ENCODE measurements at places on chromosomes 6 and 20. TPM values are rescaled to one million over a fixed set of nuclear protein-coding genes. Genes with fewer than 3 reads are reported as not detected.

DNA sequence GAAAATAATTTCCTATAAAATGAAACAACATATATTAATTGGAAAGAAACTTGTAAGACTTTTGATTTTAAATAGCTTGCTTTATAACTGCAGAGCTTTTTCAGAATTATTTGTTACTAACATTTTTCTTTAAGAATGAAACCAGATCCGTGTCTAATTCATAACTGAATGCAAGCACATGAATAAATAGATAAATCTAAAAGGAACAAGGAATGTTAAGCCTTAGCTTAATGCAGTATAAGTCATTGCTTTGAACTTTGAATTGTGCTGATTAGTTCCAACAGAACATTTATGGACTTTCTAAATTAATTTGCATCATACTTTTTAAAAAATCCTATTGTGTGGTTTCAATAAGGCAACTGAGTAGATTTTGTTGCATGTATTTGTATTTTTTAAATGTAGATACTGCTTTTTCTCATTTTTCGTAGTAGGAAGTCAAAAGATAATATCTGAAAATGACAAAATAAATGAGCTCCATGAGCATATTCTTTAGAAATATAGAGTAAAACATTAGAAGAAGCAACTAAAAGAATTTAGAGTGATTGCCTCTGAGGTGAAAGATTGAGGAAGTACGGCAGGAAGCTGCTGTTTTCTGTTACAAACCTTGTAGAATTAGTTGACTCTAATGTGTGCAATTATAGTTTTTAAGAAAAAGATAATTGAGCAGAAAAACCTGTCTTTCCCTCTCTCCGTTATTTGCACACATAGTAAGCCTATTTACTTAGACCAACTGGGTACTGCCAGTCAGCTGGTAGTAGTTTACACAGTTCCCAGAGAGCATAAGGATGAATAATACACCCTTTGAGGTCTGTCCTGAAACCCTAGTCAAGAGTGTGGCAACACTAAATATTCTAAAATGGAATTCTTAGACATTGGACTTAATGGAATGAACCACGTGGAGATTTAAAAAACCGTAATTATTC, 32.6 kb upstream of the SLC35D3 start:
- DNase-seq, result no peak

Gene ERVFRD-1
- total RNA-seq, result not detected

Gene OPN5
- not detected for total RNA-seq

- peak; percentile 14 for DNase-seq
Measured at GRCh38 chr6:118652051-118652615, 742 bp upstream of the CEP85L start.

DNA sequence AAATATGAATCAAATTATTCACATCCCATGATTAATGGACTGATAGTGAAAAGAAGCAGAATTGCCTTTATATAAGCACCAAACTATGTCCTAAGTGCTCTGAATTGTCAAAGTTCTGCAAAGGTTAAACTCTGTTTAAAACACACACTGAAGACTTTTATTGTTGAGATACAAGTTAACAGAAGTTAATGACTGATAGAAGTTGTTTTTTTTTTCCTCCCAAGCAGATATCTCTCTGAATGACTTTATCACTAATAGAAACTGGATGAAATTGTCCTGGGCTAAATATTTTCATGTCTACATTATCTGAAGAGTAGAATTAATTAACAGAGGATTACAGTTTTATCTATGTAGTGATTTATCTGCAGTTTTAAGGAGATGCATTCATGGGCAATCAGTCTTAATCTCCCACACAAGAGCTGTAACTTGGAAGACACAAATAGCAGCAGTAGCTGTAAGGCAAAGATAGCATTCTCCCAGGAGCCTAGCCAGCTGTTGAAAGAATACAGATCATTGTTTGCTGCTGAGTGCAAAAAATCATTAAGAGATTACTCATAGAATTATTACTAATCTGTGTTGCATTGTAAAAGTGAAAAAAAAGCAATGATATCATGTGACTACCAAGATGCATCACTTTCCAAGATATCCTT, 49.9 kb downstream of the BMP5 start:
- no peak for DNase-seq

DNA sequence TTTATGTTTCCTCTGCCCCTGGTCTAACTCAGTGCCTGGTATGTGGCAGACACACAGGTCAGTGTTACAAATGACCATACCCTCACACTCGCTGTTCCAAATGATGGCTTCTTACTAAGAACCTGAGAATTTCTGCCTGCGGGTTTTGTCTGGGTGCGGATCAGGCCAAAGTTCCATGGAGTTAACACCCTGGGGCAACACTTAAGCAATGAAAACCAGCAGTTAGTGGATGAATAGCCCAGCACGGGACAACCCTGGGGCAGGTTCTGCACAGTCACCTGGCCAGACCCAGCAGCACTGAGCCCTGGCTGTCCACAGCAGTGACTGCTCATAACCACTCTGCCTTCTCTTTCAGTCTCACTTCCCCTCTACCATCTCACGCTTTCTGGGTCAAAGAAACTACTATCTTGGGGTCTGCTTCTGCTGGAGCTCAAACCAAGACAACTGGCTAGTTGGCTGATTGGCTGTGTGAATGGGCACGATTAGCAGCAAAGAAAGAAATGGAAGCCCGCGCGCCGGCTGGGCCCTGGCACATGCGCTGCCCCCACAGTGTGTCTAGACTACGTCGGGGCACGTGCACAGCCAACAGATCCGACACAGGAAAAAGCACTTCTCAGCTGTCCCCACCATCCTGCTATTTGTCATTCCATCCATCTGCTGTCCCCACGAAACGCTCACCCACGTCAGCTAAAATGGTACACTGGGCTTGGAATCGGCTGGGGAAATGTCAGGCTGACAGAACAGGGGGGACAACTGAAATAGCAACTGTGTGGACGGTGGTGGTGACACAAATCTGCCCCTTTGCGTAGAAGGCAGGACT, 36.6 kb downstream of the MGME1 start:
- DNase-seq, result peak; percentile 46

- peak; percentile 67 for DNase-seq
Measured at GRCh38 chr6:47437592-47437991, 40.0 kb upstream of the CD2AP start.

DNA sequence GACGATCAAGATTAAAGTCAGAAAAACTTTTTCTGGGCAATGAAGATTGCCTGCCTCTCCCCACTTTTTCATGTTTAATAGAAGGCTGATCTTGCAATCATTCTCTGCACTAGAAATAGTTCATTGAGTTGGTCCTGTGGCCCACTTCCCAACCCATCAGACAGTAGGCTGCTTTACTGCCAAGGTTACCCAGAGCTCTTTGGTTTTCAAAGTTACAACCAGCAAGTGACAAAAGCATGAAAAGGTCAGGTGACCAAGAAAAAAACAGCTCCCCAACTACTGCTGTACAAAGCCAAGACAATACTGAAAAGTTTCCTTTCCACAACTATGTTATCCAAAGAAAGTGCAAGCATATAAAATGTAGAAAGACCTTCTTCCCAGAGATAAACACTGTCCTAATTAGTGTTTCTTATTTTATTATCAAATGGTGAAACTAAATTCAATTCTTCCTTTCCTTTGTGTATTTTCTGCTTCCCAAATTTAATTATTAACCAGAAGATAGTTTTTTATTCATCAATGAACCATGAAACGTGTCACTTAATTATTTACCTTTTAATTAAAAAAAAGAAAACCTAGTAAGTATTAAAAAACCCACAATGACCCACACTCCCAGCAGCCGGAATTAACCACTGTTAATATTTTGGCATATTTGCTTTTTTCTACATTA, 16.6 kb downstream of the DNAAF9 start:
- DNase-seq, result no peak

Gene OR2B2
- not detected for total RNA-seq

- no peak for DNase-seq
Measured at GRCh38 chr6:102075539-102075938, 682.0 kb downstream of the GRIK2 start.

Gene C20orf204
- 6.7 TPM for total RNA-seq

DNA sequence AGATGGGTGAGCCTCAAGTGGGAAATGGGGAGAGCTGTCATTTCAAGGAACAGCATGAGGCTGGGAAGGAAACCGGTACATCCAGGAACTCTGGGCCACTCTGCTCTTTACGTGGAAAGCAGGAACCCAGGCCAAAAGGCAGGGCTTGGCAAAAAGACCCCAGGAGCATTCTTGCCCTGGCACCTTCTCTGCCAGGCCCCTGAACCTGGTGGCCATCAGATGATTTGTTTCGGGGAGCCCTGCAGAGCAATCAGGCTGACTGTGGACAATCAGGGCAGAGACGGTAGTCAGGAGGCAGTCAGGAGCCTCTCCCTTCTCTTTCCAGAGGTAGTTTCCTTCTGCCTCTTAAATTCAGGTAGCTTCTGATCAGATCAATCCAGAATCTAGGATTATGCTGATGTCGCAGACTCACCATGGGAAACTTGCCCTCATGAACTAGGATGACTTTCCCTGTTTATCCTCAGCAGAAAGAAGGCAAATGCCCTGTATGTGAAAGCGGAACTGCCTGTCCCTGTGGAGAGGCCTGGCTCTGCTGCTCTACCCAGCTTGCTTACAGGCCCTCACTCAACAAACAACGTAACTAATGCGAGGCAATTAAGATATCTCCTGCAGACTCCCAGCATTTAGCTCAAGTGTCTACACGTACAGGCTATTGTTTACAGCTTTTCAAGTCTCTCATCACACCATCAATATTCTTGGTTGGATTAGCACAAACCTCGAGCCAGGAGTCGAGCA, 36.6 kb downstream of the EZR start:
- DNase-seq, result no peak

DNA sequence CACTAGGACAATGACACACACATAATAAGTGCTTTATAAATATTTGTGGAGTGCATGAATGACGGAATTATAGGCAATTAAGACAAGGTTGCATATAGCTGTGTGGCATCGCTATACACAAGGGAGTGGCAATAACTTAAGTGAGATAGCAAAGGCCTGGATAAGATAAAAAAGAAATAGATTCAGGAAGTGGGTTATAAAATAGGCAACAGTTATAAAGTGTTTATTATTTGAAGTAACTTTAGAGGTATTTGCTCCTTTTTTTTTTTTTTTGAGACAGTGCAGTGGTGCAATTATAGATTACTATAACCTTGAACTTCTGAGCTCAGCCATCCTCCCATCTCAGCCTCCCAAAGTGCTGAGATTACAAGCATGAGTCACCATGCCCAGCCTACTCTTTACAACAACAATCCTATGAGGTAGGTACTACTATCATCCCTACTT, 75.9 kb upstream of the LOC128125822 start:
- no peak for DNase-seq

GRCh38 chr20:22312744-22313346, 271.5 kb downstream of the FOXA2 start:
- peak; percentile 7 for DNase-seq

- no peak for DNase-seq
Measured at GRCh38 chr20:36998652-36999051, 47.1 kb upstream of the SAMHD1 start.

- DNase-seq, result no peak
Measured at GRCh38 chr6:4316867-4317400, 181.6 kb upstream of the ECI2 start.

Gene AKAP12
- total RNA-seq, result 0.07 TPM

DNA sequence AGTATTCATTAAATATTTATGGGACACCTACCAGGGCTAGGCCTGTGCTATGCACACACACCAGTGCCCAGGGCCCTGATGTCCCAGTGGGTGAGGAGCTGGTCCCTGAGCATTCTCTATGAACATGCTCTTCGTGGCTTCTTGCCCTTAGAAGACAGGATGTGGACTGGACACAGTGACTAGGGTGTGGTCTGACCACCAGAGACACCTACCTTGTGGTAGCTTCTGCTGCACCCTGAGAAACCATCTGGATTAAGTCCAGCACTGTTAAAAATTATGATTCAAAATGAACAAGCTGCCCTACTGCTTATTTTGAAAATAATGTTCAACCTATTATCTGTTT, 112.9 kb upstream of the RPS6KA2 start:
- no peak for DNase-seq

DNA sequence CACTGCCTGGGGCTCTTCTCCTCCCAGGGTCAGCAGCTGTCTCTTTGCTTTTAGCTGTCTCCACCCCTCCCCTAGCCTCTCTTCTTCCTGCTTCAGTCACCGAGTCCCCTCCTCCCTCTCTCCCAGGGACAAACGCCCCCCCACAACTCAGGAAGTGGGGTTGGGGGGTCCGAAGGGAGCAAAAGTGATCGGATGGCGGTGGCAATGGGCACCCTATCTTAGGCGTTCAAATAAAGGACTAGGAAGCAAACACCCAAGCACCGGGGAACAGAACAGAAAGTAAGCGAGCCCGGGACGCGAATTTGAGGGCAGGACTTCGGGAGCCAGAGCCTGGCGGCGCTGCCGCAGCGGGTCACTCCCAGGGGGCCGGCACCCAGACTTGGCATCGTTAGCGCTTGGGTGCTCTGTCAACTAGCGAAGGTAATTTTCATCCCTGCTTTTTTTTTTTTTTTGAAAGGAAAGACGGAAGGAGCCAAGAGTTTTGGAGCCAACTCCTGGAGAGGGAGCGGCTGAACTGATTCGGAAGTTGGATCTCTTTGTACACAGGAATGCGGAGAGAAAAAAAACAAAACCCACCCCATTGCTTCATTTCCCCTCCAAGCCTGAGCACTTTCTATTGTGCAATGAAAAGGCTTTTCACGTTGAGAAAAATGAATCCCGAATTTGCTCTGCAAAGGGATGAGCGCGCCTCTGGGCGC, 815 bp upstream of the ITPR3 start:
- peak; percentile 61 for DNase-seq

DNA sequence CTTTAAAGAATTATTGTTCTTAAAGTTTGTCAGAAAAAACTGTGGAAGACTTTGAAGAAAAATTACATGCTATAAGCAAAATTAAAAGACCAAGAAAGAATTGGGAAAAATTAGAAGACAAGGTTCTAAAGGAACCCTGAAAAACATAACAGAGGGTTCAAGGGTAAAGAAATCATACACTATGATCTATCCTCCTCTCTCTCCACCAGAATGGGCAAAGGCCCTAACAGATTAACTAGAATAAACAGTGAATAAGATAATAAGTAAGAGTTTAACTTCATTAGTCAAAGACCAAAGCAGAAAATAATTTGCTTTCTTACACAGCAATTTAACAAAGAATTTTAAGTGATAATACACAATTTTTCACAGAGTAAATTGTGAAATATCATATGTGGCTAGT, 201.2 kb upstream of the PDE10A start:
- no peak for DNase-seq

DNA sequence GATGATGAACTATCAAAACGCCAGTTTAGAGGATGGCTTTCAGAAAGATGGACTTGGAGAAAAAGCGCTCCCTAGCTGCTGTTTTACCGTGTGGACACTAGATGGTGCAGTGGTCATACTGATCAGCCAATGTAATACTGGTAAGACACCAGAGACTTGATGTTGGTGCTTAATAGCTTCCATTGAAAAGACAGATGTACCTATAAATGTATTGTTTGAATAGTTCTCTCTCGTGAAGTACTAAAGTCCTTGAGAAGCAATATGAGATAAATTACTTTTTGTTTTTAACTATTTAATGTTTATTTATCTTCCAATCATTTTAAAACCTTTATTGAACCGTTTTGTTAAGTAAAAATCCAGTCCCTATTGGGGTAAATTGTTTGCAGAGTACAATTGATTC, 63.9 kb upstream of the FUCA2 start:
- DNase-seq, result peak; percentile 69

- DNase-seq, result no peak
Measured at GRCh38 chr20:13220904-13221297, at the start of gene ISM1. TSS of gene ISM1 (plus strand) at chr20:13221274. CDS start at chr20:13221777, 503 bp downstream.
